Sigmoid colon (tissue), 7 donors: ENCODE measurements at places on chromosomes 2 and 18. TPM values are rescaled to one million over a fixed set of nuclear protein-coding genes. Genes with fewer than 3 reads are reported as not detected.

DNA sequence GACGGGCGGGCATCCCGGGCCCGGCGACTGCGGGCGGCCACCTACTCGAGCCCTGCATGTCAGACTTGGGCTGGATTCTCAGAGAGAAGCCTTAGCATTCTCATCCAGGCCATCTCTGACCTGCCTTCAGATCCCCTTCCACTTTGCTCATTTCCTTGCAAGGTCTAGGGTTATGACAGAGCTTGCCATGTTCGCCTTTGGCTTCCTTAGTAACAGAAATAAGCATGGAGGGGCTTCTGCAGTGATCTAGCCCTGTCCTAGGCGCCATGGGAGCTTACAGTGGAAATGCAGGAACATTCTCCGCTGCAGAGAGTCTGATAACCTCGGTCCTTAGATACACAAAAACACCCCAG is 632 bp upstream of the ACVR1 start:
- no peaks in the 10 kb centered on the region for H3K36me3 ChIP-seq
- peak overlapping the region; percentile 90 for H3K4me3 ChIP-seq
- peaks cover 39% of the 10 kb centered on the region for H3K4me1 ChIP-seq
- DNase-seq, result no peak
- peak overlapping the region; percentile 97 for H3K27ac ChIP-seq

DNA sequence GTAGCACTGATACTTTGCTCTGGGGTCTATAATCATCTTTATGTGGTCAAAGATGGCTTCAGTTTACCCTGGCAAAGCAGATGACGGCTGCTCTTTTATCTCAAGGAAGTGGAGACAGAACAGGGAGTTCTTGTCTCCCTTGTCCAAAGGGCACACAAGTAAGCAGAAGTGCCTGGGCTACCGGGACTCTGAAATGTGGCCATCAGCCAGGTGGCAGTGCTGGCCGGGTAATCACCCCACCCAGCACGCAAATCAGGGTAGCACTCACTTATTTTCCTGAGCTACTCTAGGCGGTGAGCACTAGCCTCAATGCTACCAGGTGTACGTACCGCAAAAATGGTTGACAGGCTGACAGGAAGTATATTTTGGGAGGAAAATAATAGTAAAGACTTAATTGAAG is 119.7 kb upstream of the ETAA1 start:
- no peaks in the 10 kb centered on the region for H3K36me3 ChIP-seq
- H3K4me3 ChIP-seq, result no peak overlapping the region
- no peak for DNase-seq
- no peaks in the 10 kb centered on the region for H3K4me1 ChIP-seq
- no peak overlapping the region for H3K27ac ChIP-seq

DNA sequence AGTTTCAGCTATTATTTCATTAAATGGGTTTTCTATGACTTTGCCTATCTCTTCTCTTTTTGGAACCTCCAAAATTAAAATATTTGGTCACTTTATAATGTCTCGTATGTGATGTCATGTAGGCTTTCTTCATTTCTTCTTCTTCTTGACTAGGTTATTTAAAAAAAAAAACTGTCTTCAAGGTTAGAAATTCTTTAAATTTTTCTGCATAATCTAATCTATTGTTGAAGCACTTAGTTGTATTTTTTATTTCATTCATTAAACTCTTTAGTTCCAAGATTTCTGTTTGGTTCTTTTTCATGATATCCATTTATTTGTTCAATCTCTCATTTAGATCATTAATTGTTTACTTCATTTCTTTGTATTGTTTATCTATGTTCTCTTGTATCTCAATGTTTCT is 43.8 kb upstream of the ROCK1 start:
- H3K36me3 ChIP-seq, result no peaks in the 10 kb centered on the region
- no peak for DNase-seq
- H3K27me3 ChIP-seq, result no peaks in the 10 kb centered on the region
- H3K4me1 ChIP-seq, result no peaks in the 10 kb centered on the region
- H3K27ac ChIP-seq, result no peak overlapping the region
- H3K4me3 ChIP-seq, result no peak overlapping the region

Gene EFHD1
- total RNA-seq, result 8.7 TPM

- H3K4me3 ChIP-seq, result no peak overlapping the region
- no peak for DNase-seq
- no peaks in the 10 kb centered on the region for H3K4me1 ChIP-seq
- peaks cover 16% of the 10 kb centered on the region for H3K36me3 ChIP-seq
- H3K27me3 ChIP-seq, result no peaks in the 10 kb centered on the region
- H3K27ac ChIP-seq, result no peak overlapping the region
Observed at GRCh38 chr2:151437630-151438029, 27.9 kb downstream of the RIF1 start.

Gene SERTAD2
- 7.2 TPM for total RNA-seq

Gene ANKRD23
- 5.5 TPM for total RNA-seq

DNA sequence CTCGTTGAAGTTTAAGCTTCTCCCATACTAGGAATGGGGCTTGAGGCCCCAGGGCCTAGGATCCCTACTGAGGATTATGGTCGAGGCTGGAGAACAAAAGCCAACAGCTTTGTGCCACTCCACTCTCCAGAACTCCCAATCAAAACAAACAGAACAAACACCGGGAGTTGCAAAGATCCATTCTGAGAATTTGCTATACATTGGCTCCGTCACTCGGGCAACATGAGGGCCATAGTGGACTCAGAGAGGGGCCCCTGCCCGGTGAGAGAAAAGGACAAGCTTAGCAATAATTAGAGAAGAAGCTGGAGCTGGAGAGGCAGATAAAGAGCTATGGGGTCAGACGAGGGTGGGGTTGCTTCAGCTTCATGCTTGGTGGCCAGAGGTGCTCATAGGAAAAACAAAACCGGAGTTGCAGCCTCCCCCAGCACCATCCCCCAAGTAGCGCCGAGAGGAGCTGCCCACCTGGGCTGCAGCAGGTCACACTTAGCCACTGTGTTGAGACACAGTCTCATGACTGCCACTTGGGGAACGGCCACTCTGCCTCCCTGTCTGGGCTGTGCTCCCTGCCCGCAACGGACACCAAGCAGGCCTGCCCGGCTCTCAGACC is 142.3 kb upstream of the HAAO start:
- H3K4me3 ChIP-seq, result no peak overlapping the region
- no peaks in the 10 kb centered on the region for H3K36me3 ChIP-seq
- H3K27ac ChIP-seq, result no peak overlapping the region
- peaks cover 39% of the 10 kb centered on the region for H3K4me1 ChIP-seq

DNA sequence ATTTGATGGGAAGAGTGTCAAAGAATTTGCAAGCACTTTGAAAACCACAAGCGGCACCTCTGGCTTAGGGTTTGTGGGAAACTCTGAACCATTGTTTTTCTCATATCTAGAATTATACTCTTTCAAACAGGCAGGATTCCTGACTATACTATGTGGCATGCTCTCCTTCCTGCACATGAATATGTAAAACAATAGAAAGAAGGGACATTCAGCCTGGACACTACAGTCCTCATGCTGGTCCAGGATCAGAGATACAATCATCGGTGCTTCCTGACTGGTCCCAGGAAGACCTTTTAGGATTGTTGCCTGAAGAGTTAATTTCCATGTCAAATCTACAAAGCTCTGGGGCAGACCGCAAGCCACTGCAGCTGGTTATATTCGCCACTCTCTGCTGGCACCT is 55.7 kb upstream of the RASGRP3 start:
- no peak for DNase-seq
- no peaks in the 10 kb centered on the region for H3K4me1 ChIP-seq
- H3K36me3 ChIP-seq, result no peaks in the 10 kb centered on the region
- H3K27ac ChIP-seq, result no peak overlapping the region
- no peaks in the 10 kb centered on the region for H3K27me3 ChIP-seq

Gene TMEM198
- 3.0 TPM for total RNA-seq

Gene TUBA4B
- not detected for total RNA-seq

DNA sequence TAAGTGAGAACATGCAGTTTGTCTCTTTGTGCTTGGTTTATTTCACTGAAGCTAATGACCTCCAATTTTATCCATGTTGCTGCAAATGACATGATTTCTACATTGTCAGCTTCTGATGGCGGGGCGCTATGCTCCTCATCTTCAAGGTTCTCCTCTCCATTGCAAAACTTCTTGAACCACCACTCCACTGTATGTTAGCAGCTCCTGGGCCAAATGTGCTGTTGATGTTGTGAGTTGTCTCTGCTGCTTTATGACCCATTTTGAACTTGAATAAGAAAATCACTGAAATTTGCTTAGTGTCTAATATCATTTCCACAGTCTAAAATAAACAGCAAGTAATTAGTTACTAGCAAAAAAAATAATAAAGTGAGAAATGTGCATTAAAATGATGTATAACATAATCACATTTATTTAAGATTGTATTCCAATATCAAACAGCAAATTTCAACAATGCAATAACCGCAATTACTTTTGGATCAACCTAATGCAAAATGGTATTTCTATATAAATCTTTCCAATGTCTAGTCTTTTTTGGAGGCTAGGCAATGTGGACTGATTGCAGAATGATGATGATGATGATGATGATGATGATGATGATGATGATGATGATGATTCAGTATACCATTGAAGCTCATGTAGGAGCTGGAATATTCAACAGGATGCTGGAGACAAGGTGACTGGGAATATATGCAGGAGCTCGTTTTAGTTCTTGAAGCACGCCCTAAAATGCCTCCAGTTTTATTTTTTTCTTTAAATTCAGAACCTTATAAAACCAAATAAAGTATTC is 304.9 kb upstream of the KYNU start:
- DNase-seq, result no peak
- no peaks in the 10 kb centered on the region for H3K36me3 ChIP-seq
- H3K4me1 ChIP-seq, result no peaks in the 10 kb centered on the region
- H3K27ac ChIP-seq, result no peak overlapping the region
- H3K4me3 ChIP-seq, result no peak overlapping the region
- H3K27me3 ChIP-seq, result no peaks in the 10 kb centered on the region

GRCh38 chr2:216715402-216715974 is 20.1 kb upstream of the IGFBP5 start:
- no peak overlapping the region for H3K4me3 ChIP-seq
- H3K27me3 ChIP-seq, result no peaks in the 10 kb centered on the region
- H3K36me3 ChIP-seq, result no peaks in the 10 kb centered on the region
- DNase-seq, result no peak

DNA sequence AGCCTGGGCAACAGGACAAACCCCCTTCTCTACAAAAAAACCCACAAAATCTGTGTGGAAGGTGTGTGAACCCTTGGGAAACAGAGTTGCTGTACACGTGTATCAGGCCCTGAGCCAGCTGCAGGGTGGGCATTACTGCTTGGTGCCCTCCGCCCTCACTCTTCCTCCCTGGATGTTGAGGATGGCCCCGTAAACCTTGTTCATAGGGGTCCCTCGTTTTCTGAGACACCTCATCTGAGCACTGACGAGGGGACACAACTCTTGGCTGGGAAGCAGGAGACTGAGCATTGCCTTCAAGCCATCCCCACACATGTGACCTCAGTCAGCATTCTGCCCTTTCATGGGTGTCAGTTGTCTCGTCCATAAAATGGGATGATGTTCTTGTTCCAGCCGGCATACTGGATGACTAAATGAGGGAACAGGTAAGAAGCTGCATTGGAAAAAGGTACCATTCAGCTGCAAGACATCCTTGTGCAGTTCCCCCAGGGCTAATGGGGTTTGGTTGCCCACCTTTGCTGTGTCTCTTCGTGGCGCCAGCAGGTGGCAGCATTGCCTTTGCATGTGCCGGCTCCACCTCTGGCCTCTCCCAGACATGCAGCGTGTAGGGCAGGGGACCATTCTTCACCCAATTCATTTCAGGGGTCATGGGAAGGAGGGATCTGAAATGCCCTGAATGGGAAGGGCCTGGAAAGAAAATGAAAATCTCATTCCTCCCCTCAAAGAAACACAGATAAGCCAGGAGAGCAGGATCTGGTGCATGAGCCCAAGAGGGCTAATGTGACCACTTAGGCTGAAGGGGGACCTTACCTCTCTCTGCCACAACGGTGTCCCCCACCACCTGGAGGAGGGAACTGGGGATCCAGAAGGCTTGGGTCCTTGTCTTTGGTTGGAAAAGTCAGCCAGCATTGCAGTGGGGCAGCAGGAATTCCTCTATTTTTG is 36.4 kb upstream of the HAAO start:
- no peaks in the 10 kb centered on the region for H3K27me3 ChIP-seq
- H3K4me3 ChIP-seq, result no peak overlapping the region
- no peaks in the 10 kb centered on the region for H3K36me3 ChIP-seq
- peaks cover 18% of the 10 kb centered on the region for H3K4me1 ChIP-seq
- DNase-seq, result peak; percentile 89

Gene UGT1A5
- total RNA-seq, result not detected

Gene ITPRID2
- 70.9 TPM for total RNA-seq

Gene LINC00305
- not detected for total RNA-seq

- no peaks in the 10 kb centered on the region for H3K27me3 ChIP-seq
- no peak for DNase-seq
- H3K4me1 ChIP-seq, result no peaks in the 10 kb centered on the region
- no peak overlapping the region for H3K4me3 ChIP-seq
- no peaks in the 10 kb centered on the region for H3K36me3 ChIP-seq
Observed at GRCh38 chr18:1573732-1574131, 669.1 kb downstream of the ADCYAP1 start.

DNA sequence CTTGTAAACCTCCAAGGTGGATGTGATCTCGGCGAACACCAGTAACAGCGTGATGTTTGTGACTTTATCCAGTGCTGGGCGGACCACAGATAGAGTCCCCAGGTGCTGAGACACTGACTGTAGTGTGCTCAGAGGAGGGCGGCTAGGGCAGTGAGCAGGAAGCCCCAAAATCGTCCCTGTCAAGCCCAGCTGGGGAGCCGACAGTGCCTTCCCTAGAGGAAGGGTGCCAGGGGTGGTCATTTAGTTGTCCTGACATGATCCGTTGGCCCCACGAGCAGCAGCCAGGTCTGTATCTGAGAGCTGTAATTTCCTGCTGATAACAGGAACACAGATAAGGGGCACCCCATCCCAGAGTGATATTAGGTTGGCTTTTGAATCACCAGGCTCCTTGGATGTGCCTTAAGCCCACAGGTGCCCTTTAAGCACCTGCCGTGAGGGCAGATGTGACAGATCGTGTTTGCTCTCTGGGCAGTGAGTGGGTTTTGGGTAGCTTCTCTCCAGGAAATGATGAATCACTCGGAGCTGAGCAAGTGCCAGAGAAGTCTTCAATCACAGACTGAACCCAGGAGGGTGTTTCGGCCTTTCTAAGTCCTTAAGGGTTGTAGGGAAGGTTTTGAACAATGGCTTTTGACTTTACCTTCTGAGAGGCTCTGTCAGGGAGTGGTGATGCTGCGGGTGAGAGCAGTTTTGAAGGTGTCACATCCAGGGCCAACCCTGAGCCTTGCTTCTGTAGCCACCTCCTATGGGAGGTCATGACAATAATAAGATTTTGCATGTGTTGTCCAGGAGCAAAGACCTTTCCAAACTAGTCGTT is 7.7 kb downstream of the LPIN1 start:
- peaks cover 30% of the 10 kb centered on the region for H3K4me1 ChIP-seq
- DNase-seq, result no peak
- no peaks in the 10 kb centered on the region for H3K27me3 ChIP-seq
- no peak overlapping the region for H3K4me3 ChIP-seq

GRCh38 chr18:9619545-9619944 is 5.2 kb upstream of the PPP4R1 start:
- H3K27ac ChIP-seq, result no peak overlapping the region
- no peak for DNase-seq
- H3K36me3 ChIP-seq, result no peaks in the 10 kb centered on the region
- peaks cover 10% of the 10 kb centered on the region for H3K4me1 ChIP-seq
- no peaks in the 10 kb centered on the region for H3K27me3 ChIP-seq
